ENCODE measurements at places on chromosomes 1 and 21.
A peak's percentile ranks its signal among the peaks of the same experiment; 100 is the strongest.

GRCh38 chr1:220670365-220670764, 19.8 kb upstream of the C1orf115 start:
- DNase-seq, result no peak

DNA sequence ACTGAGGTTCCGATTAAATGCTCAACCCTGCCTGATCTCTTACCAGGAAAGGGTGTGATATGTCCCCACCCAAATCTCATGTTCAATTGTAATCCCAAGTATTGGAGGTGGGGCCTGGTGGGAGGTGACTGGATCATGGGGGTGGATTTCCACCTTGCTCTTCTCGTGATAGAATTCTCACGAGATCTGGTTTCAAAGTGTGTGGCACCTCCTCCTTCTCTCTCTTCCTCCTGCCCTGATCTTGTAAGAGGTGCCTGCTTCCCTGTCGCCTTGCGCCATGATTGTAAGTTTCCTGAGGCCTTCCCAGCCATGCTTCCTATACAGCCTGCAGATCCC, 34.9 kb downstream of the RSPH1 start:
- no peak for DNase-seq

GRCh38 chr1:34690269-34690668, 64.6 kb upstream of the GJB5 start:
- DNase-seq, result no peak

DNA sequence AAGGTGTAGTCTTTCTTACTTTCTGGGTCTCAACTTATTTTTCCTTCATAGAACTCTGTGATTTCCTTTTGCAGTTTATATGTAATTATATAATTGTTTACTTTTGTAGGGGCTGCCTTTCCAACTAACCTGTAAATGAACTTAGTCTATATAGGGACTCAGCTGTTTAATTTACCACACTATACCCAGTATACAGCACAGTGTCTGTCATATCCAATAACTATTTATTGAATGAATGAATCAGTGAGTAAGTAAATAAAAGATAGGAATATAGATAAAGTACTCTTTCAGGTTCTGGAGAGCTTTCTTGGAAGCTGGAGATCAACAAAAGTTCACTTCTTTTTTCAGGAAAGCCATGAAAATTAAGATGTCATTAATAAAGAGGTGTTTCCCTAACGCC, 174.8 kb downstream of the NTNG1 start:
- no peak for DNase-seq

DNA sequence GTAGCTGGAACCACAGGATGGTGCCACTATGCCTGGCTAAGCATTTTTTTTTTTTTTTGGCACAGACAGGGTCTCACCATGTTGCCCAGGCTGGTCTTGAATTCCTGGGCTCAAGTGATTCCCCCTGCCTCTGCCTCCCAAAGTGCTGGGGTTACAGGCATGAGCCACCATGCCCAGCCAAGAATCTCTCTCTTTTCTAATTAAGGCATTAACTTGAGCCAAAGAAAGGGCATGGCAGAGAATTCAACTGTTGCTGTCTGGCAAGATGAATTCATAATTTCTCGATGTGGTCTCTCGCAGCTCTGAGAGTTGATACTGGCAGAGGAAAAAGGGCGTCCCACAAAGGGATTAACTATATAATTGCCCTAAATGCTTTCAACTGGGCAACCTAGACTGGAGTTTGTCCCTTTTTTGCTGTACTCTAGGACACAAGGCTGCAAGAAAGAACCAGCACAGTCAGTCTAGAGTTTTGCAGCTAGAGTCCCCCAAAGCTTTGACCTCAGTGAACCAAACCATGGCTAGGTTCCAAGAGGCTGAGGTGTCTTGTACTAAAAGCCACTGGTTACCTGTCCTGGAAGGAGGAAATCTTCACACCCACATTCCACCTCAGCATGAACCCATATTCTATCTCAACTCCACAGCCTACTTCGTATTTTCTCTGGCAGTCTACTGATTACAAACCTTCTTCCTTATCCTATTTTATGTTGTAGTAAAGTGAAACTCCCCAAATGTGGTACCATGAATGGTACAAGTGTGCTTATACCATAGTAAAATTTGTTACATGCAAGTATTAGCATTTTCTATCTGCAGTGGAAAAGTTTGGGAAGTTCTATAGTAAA, 51.2 kb downstream of the OPTC start:
- DNase-seq, result no peak

DNA sequence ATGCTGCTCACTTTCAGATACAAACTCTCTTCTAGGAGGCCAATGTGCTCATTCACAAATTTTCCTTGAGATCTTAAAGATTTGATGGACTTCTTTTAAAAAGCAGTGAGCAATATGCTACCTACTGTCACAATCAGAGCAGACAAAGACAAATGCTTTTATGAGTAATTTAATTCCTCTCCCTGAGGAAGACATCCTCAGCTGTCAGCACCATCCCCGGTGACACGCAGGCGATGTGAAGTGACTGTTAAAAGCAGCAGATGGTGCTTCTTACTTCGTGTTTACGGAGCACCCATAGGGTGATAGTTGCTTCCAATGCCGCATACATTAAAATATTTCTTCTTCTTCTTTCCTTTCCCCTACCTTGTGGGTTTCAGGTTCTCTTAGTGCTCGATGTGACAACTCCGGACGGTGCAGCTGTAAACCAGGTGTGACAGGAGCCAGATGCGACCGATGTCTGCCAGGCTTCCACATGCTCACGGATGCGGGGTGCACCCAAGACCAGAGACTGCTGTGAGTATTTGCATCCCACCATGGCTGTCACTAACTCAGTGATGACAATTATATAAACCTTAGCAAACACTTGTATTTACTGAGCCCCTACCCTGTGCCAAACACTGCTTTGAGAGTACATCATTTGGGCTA, 29.1 kb downstream of the LAMC2 start:
- DNase-seq, result no peak

- no peak for DNase-seq
Observed at GRCh38 chr1:213194383-213194782, 143.3 kb downstream of the RPS6KC1 start.

DNA sequence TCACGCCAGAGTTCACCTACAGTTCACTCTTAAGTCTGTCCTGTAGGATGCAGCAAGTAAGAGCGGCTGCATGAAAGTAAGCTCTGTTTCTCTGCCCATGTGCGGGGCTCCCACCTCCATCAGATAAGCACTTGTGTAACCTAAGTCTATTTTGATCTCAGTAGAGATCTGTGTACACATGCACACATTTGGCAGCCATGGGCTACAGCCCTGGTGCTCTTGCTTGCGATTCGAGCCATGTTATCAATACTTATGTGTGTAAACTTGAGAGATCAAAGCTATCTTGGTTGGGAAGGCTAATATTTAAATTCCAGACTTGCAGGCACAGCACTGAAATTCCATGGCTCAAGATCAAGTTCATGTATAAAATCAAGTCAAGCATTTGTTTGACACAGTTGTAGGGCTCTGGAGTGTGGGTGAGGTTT, 244.7 kb upstream of the FGGY start:
- DNase-seq, result no peak

DNA sequence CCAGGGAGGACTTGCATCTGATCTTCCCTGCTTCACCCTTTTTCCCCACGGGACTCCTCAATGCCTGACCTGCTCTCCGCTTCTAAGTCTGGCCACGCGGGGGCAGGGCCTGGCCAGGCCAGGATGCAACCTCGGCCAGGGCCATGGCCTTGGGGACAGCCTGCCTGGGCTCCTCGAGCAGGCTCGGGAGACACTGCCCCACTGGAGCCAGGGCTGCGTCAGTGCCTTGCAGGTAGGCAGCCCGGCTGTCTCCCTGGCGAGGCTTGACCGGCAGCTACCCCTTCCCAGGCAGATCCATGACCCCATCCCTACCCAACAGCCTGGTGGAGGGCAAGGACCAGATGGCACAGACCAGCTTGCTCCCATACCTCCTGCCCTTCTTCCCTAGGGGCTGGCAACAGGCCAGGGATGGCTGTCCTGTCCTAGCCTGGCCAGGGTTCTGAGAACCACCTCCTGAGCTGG, 2.7 kb upstream of the PRDM16 start:
- peak; percentile 71 for DNase-seq

DNA sequence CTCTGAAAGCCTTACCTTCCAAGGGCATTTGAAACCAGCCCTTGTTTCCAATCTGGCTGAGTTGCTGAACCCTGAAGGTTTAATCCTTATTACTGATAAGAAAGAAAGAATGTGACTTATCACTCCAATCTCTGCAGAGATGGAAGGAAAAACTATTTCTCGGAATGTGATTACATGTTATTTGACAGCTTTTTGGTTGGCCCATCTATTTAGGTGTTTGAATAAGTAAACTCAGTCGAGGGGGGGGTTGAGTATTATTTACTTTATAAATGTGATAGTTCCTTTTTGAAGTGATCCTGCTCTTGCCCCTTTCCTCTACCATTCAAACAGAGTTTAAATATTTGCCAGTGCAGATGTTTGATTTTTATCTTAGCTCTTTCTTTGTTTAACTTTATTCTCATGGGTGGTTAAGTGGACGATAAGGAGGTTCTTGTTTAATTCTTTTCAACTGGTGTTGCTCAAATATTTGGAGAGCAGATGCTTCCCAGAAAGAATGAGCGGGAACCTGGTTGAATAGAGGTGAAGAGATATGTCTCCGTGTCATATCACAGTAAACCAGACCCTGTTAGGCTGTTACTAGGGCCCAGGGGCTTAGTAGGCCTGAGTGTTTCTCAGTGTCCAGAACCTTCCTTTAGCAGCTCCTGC, 126.1 kb downstream of the CACHD1 start:
- DNase-seq, result no peak

- no peak for DNase-seq
Observed at GRCh38 chr1:176541663-176542062, 78.7 kb downstream of the PAPPA2 start.

DNA sequence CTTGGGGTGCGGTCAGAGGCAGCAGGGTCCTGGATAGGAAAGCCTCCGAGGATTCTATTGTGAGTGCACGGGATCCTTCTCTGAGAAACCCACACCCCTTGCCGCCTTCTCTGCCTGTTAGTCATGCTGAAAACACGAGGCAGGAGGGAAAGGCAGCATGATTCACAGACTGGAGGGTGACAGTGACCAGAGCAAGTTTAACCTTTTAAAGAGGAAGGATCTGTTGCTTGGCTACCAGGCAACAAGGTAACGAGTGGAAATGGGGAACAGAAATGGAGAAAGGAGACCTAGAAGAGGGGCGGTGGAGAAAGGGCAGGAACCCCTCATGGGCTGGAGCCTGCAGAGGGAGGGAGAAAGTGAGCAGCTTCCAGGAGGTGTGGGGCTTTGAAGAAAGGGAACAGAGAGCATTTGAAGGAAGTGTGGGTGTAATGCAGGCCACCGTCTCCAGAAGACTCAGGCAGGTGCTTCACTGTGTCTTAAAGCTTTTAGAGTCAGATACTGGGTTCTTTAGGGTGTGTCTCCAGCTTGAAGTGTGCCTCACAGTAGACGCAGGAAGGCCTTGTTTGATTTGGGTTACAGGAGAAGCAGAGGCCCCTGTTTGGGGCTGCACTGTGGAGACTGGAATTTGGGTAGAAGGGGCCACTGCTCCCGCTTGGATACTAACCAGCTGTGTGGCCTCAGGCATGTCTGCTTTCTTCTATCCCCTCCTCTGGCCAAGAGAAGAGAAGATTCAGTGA, 19.1 kb downstream of the OPTC start:
- DNase-seq, result no peak

DNA sequence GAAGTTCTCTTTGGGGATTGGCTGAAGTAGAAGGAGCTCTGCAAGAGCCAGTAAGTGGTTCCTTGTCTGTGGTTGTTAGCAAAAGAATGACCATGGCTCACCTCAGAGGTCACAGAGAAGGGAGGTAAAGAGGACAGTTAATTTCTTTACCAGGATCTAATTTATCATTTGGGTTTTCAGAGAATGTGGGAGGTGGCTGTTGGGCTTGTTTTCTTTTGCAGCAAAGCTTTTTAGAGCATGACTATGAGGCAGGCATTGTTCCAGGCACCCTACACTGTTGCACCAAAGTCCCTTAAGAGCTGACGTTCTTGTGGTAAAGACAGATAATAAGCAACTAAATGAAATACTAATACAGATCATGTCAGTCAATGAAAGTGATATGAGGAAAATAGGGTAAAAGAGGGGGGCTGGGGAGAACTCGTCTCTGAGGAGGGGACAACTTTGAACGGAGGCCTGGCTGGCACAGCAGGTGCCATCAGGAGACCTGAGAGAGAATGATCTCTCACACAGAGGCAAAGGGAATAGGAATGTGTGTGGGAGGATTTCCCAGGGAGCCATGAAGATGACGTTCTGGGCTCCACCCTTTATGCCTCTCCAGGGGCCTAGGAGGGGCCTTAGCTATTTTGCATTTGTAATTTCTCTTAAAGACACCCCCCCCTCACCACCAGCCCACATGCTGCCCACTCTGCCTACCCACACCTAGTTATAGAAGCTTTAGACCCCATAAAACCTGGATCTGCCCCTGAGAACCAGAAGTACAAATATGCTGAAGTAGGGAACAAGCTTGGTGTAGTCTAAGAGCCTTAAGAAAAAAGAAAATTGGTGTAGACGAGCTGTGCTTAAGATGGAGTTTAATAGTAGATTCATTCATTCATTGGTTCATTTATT, 177.5 kb downstream of the ROR1 start:
- DNase-seq, result no peak

GRCh38 chr1:228691926-228692325, 43.4 kb upstream of the RHOU start:
- DNase-seq, result no peak

- peak; percentile 55 for DNase-seq
Observed at GRCh38 chr1:45802343-45803298, 791 bp upstream of the MAST2 start.

- no peak for DNase-seq
Observed at GRCh38 chr1:54645806-54646676, 4.5 kb downstream of the MROH7 start.

- no peak for DNase-seq
Observed at GRCh38 chr1:210597555-210598134, 268.9 kb downstream of the HHAT start.

DNA sequence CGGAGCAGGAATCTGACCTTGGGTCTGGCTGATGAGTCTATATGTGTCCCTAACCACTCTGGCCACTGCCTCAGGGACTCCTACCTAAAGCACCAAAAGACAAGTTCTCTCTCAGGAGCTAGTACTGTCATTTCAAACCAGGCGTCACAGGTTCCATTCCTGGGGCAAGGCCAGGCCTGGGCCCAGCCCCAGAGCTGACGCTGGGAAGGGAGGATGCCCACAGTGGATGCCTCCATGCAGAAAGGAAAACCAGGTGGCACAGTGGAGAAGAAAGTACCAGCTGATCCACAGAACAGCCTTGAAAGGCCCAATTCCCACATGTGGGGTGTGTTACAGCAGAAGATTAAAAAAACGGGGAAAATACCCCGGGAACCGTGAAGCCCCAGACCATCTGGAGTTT, 77.4 kb downstream of the DMRTB1 start:
- DNase-seq, result no peak

- DNase-seq, result no peak
Observed at GRCh38 chr1:80217377-80217986, 1211.0 kb upstream of the ADGRL4 start.

- DNase-seq, result no peak
Observed at GRCh38 chr1:207259391-207259790, 62.1 kb upstream of the CD55 start.

DNA sequence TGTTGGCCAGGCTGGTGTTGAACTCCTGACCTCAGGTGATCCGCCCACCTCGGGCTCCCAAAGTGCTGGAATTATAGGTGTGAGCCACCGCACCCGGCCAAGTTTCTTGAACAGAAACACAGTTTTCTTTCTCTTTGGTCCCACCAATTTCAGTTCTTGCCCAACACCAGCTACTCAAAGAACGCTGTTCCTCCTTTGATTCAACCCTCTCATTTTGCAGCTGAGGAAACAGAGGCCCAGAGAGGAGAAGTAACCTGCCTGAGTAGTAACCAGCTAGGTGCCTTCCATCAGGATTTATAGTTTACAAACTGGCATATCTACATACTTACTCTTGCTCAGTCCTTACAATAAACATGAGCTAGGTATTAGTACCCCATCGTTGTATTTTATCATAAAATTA, 119.9 kb downstream of the SYF2 start:
- no peak for DNase-seq

GRCh38 chr1:42157667-42158066, 4.5 kb downstream of the GUCA2B start:
- DNase-seq, result no peak

Measured in ecto neural progenitor cell (in vitro differentiated cells).